ENCODE measurements at places on chromosomes 7 and 10.

GRCh38 chr10:117345143-117345542, 30.1 kb downstream of the PDZD8 start:
- no peak for DNase-seq

DNA sequence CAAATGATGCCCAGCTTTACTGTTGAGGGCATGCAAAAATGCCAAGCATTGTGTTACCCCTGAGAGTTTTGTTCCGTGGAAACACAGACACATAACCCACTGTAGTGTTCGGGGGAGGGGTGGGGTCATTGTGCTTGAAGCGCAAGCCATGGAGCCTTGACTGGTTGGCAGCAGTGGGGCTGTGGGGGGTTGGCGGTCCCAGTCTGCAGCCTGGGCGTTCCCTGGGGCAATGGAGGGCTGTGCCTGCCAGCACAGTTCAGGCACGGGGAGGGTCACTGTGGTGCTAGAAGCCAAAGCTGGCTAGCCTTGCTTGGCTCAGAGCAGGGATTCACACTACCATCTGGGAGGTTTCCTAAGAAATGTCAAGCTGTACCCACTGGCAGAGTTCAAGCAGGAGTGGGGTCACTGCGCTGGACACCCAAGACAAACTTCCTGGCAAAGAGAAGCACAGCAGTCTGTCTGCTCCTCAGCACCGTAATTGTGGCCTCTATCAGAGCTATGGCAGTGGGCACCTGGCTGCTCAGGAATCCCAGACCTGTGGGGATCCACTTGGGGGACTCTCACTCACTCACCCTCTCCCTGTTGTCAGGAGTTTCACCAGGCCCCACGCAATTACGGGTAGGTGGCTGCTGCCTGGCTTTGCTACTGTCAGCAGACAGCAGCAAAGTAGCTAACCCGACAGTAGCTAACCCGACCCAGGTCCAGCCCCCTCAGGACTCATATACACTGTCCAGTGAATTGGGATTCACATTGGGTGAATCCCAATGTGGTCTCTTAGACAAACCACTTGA, 292.4 kb downstream of the ZWINT start:
- DNase-seq: no peak

DNA sequence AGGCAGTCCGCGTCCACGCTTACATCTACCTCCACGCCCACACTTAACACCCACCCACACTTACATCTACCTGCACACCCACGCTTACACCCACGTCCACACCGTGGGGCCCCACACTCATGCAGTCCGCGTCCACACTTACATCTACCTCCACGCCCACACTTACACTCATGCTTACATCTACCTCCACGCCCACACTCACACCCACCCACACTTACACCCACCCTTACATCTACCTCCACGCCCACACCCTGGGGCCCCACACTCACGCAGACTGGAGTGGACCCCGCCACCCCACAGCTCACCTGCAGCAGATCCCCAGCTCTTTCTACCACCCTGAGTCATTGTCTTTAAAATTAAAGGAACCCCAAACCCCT, 32.4 kb upstream of the PWWP2B start:
- DNase-seq: peak; percentile 54

GRCh38 chr7:109890622-109891021, 1200.3 kb upstream of the LRRN3 start:
- DNase-seq: no peak

- DNase-seq: no peak
These were observed 91.9 kb downstream of the CSTF2T start for GRCh38 chr10:51607463-51607835.

DNA sequence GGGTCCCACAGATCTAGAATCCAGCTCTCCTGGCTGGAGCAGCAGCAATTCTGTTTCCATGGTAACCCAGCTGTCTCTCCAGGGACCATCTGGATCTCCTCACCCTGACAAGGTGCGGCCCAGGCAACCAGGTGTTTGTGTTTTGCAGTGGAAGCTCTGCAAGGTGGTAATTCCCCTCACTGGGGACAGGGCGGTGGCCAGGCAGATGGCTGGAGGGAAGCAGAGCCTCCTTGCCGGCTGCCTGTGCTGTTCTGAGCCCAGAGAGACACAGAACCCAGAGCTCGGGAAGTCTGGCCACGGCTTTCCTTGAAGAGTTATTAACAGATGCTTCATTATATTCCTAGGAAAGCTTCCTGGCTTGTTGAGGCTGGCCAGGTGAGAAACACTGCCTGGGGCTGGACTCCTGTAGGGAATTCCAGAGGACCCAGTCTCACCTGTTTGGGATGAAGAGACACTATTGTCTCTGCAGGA, 118.2 kb upstream of the PPIF start:
- DNase-seq: no peak

GRCh38 chr7:86664486-86664885, 20.8 kb downstream of the GRM3 start:
- no peak for DNase-seq

DNA sequence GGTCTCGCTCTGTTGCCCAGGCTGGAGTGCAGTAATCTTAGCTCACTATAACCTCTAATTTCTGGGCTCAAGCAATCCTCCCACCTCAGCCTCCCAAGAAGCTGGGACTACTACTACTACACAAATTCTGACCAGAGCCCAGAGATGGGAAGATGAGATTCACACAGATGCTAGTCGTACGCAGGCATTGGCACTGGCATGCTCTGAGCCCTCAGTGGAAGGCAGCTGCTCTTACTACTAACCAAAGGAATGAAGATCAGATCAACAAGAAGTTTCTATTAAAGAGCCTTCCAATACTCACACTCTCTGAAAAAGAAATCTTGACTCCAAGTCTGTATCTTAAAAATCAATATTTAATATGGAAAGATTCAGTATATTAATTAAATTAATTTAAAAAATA, 10.7 kb downstream of the GDF2 start:
- no peak for DNase-seq

GRCh38 chr7:28808796-28809533, 149.2 kb downstream of the TRIL start:
- DNase-seq: no peak

DNA sequence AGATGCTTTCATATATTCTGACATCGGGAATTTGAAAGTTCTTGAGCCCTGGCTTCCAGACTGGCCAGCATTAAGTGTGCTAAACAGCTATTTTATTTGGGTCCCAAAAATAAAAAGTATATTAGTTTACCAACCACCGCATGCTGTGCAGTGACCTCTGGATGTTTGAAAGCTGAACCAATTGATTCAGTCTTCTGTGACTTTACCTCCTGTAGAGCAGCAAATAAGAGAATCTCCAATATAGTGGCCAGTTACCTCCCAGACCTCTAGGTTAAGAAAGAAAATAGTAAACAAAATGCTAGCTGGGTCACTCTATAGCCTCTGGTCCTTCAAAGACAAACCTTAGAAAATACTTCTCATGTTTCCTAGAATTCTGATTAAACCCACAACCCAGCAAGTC, 424.6 kb upstream of the NFE2L3 start:
- no peak for DNase-seq

DNA sequence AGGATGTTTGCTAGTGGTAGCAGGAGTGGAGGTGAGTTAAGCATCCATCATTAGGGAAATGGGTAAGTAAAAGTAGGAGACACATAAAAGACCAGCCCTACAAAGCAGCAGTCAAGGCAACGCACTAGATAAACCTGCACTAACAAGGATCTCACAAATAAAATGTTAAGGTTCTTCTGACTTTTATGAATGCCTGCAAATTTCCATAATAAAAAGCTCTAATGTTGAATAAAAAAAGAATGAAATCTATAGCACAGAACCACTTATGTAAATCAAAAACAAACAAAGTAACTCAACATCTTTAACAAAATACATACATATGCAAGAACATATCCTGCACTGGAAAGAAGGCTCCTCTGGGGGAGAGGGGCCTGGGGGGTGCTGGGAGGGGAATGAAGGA, 4.6 kb downstream of the SGMS1 start:
- DNase-seq: no peak

GRCh38 chr7:4772306-4772705, 3.1 kb upstream of the AP5Z1 start:
- no peak for DNase-seq

- DNase-seq: no peak
These were observed 49.9 kb upstream of the NKX6-2 start for GRCh38 chr10:132835848-132836233.

DNA sequence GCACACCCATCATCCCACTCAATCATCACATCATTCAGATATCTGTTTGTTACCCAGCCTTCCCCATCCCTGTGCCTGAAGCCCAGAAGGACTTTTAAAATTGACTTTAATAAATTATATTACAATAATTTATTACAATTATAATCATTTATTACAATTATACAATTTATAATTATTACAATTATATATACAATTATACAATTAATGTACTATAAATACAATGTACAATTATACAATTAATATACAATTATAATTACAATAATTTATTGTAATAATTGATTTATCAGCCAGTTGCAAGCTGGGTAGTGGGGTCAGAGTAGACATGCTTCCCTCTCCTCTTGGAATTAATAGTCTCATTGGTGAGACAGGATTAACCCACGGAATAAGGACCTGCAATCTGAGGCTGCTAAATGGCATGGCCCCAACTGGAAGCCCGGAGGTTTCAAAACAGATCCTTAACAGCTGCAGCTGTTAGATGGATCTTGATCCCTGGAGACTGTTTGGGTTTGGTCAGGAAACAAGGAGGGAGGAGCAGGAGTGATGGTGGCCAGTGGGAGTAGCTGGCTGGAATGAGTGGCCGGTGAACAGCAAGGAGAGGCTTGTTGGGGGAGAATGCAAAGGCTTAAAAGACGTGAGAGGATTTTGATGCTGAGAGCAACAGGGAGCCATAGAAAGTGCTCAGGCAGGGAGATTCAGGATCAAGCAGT, 402.8 kb upstream of the PODXL start:
- no peak for DNase-seq

DNA sequence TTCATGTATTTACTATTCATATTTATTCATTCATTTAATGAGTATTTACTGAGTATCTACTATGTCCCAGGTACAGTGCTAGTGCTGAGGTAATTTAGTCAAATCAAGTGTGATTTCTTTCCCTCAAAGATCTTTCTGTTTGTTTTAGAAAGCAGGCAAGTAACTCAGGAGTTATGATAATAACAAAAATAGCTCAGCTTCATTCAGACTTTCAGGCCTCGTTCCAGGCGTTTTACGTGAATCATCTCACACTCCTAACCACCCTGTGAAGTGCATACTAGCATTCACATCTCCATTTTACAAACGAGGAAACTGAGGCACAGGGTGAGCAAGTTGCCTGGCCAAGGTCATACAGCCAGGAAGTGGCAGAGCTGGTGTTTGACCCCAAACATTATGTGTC, 468.7 kb upstream of the C7orf33 start:
- DNase-seq: no peak

DNA sequence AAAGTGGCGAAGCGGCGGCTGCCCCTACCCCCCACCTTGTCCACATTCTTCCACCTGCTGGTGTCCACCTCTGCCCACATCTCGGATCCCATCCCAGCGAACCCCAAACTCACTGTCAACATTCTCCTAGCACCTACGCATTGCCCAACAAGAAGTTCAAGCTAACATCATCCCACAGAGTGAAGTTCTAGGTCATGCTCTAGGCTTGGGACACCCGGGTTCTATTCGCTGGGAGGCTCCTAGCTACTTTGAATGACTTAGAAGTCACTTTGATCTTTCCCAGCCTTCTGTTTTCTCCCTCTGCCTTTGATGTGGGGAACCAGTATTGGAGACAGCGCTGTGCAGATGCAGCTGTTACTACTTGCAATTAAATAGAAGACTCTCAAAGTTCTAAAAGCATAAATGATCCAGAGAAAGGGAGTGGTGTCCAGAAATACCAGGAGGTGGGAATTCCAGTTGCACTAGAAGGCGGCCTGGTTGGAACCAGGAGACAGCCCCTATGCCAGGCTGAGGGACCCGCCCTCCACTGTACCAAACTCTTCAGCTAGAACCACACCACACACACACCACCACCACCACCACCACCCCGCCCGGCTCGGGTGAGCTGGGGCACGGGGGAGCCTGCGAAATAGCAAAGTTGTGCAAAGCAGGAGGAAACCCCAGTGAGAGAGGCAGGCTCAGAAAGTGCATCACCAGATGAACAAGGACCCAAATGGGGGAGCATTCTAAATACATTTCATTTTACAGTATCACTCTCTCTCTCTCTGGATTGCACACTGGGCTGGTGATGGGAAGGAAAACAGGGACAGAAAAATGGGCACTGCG, 5.5 kb upstream of the VGF start:
- no peak for DNase-seq

- DNase-seq: no peak
These were observed 392.1 kb upstream of the PODXL start for GRCh38 chr7:131948434-131949053.

DNA sequence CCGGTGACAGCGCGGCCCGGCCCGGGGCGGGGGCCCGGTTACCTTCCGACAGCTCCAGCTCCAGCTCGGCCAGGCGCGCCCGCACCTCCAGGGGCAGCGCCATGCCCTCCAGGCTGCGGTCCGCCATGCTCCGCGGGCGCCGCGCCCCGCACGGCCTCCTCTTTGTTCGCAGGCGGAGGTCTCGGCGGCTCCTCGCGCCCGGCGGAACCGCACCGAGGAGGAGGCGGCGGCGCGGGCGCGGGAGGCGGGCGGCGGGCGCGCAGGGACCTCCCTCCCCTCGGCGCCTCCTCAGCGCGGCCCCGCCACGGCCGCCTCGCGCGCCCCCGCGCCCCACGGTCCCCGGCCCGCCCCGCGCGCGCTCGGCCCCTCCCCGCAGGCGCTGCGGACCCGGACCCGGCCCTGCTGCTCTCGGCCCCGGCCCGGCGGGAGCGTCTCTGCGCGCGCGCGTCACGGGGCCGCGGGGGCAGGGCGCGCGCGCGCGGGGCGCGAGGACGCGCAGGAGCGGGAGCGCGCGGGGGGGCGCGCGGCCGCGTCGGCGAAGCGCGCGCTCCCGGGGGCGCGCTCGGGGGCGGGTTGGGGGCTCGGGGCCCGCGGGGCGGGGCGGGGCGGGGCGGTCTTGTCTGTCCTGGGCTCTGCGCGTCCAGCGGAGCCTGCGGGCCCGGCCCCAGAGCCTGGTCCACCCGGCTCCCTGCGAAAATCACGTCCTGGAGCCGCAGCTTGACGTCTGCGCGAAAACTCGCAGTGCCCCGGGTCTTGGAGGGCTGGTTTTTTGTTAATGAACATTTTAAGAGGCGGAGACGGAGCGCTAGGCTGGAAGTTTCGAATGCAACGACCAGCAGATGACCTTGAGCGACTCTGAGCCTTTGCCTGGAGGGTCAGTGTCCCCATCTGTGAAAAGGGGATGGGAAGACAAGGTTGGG, at the start of gene DIP2C:
Gene DIP2C (minus strand): TSS at position 217 of the 920 bp plus-strand sequence. CDS start 90 bp downstream, at position 127.
- DNase-seq: no peak

DNA sequence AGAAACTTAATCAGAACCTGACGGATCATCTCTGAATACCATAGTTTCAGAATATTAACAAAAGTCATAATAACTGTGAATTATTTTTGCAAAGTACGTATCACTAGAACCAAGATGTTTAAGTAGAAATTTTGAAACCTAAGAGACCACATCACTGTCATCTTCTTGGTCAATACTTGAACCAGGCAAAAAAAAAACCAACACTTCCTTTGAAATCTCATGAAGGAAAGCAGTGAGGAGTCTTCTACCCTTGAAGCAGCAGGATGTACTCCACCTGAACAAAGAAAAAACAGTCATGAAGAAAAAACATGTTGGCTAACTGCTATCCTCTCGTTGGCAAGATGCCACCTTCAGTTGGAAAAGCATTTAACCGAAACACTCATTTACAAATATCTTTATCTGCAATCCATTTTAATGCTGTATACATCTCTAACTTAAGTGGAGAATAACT, 82.4 kb downstream of the SRPK2 start:
- no peak for DNase-seq

- no peak for DNase-seq
These were observed 86.6 kb upstream of the ZNF92 start for GRCh38 chr7:65287023-65287422.
